ENCODE measurements at places on chromosomes 16 and 17.

- peak; percentile 55 for DNase-seq
These were observed 52.6 kb downstream of the PLCG2 start for GRCh38 chr16:81831722-81832126.

- DNase-seq = no peak
These were observed 39.7 kb upstream of the NGFR start for GRCh38 chr17:49455272-49455861.

GRCh38 chr17:4155980-4156620 lies 13.1 kb downstream of the CYB5D2 start:
- no peak for DNase-seq

DNA sequence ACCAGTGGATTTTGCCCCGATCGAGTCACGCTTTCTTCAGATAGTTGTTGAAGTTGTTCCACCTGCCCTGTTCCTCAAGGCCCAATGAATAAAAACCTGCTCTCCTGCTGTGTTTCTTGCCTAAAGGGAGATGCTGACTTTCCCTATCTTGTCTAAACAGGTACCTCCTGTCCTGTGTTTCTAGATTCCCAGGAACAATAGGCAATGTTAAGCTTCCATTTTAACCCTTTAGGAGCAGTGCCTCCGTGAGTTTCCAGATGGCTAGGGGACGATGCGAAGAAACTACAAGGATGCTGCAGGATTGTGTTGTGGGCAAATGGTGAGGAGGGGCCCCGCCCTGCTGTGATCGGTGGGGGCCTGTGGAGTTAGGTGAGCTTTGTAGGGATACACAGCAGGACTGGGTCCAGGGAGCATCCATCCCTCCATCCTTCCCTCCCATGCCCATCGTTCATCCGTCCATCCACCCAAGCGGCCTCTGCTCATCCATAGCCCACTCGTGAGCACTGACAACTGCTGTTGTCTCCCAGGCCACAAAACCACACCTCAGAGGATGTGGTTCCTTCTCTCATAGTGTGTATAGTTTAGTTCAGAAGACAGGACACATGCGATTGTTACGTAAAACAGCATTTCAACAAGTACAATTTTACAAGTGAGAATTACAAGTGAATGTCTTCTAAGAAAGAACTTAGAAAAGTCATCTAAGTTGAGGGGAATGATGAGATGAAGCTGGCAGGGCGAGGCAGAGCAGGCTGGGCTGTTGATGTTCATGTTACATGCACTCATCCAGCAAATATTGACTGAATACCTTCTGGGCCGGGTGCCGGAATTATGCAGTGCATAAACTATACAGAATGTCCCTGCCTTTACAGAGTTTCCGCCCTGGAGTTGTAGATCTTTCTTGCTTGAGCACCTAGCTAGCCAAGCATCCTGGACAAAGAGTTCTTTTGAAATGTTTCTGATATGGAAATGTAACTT lies 5.2 kb downstream of the ARSG start:
- DNase-seq = no peak

All from activated CD8-positive, alpha-beta memory T cell treated with anti-CD3 and anti-CD28 coated beads for 48 hours (primary cell).